ENCODE measurements at places on chromosomes 4 and X.
A peak's percentile ranks its signal among the peaks of the same experiment; 100 is the strongest.

DNA sequence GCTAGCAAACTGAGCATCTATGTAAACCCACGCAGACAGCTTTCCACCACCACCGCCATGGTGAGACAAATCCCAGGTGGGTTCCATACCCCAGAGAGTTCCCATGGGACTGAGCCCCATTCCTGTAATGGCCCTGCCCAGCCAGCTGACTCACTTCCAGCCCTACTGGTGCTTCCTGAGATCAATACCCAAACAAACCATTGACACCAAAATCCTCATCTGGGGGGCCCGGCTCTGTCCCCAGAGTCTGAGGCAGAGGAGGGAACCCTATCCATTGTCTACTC is 30.1 kb upstream of the JAKMIP1 start:
- DNase-seq, result peak; percentile 27

DNA sequence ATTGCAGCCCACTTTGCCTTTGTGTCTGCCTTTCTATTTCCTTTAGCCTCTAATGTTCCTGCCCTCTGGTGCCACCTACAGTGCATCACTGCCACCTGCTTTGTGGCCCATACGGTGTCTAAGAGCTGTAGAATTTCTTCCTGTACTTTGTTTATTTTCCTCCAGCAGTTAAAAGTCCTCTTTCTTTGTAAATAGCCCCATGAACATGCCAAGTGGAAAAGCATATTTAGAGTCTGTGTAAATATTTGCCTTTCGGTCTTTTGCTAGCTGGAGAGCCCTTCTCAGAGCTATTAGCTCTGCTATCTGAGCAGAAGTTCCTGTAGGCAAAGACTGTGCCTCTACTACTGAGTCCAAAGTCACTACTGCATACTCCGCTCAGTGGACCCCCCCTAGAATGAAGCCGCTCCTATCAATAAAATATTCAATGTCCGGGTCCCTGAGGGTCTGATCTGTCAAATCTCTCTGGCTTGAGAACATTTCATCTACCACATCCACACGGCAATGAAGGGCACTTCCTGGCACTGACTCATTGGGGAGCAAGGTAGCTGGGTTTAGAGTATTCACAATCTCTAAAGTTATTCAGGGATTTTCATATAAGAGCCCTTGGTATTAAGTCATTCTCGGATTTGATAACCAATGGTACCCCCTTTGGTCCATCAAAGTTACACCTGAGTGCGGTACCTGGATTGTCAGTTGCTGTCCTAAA is 36.3 kb downstream of the SULT1E1 start:
- no peak for DNase-seq

GRCh38 chr4:43339435-43339834 is 446.9 kb downstream of the GRXCR1 start:
- no peak for DNase-seq

GRCh38 chr4:169677150-169677748 is 56.9 kb downstream of the CLCN3 start:
- no peak for DNase-seq

GRCh38 chr4:5478697-5479096 is 229.7 kb downstream of the EVC2 start:
- no peak for DNase-seq

GRCh38 chrX:16695079-16695676 is 17.3 kb downstream of the CTPS2 start:
- DNase-seq, result peak; percentile 61

GRCh38 chrX:69546417-69546816 is 42.3 kb downstream of the NALF2 start:
- DNase-seq, result no peak

GRCh38 chr4:53057679-53058078 is 195.6 kb downstream of the RASL11B start:
- no peak for DNase-seq

- no peak for DNase-seq
Observed at GRCh38 chr4:138492176-138492575, 250.0 kb upstream of the SLC7A11 start.

GRCh38 chr4:47550899-47551548 is 65.9 kb downstream of the ATP10D start:
- no peak for DNase-seq

GRCh38 chr4:52251864-52252263 is 200.8 kb downstream of the SPATA18 start:
- no peak for DNase-seq

GRCh38 chr4:181475781-181476507 is 767.3 kb upstream of the TENM3 start:
- DNase-seq, result peak; percentile 68

- no peak for DNase-seq
Observed at GRCh38 chr4:83436680-83437079, 18.9 kb downstream of the HELQ start.

DNA sequence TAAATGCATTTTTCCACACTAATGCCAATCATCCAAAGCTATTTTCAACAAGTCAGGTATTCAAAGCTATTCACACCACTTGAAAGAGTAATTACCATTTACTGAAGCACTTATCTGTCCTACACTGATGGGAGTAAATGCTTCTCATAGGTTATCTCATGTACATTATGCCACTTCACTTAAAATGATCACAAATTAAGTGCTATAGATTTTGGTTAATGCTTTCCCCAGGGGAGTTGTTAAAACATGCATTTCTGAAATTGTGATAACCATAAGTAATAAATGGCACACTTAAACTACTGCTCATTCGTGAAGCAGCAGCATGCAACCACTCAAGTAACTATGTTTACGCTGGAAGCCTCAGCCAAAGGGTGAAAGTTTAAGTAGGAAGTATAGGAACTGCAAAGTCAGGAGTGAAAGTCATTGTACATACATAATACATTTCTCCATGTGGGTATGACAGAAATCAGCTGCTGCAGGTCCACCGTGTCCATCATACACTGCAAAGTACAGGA is 6.6 kb downstream of the PPM1K start:
- no peak for DNase-seq

GRCh38 chr4:168666531-168666930 is 169.7 kb downstream of the PALLD start:
- DNase-seq, result no peak

- DNase-seq, result no peak
Observed at GRCh38 chr4:57363346-57363745, 253.2 kb upstream of the IGFBP7 start.

- no peak for DNase-seq
Observed at GRCh38 chrX:88613338-88613737, 133.7 kb upstream of the CPXCR1 start.

- peak; percentile 69 for DNase-seq
Observed at GRCh38 chr4:9703391-9703790, 78.0 kb upstream of the DRD5 start.

DNA sequence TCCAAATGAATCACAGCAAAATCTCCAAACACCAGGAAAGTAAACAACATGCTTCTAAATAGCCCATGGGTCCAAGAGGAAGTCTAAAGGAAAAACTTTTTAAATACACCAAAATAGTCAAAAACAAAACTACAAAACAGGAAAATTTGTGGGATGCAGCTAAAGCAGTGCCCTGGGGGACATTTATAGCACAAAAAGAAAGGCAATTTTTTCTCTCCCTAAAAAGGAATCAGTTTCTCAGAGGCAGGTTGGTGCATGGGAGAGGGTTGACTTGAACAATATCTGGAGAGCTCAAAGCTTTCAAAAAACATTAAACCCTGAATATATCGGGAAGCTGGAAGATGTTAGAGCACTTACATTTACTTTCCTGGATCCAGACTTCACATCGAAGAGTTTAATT is 15.7 kb upstream of the DUSP9 start:
- no peak for DNase-seq

- no peak for DNase-seq
Observed at GRCh38 chrX:150324035-150324728, 38.9 kb upstream of the MAMLD1 start.

DNA sequence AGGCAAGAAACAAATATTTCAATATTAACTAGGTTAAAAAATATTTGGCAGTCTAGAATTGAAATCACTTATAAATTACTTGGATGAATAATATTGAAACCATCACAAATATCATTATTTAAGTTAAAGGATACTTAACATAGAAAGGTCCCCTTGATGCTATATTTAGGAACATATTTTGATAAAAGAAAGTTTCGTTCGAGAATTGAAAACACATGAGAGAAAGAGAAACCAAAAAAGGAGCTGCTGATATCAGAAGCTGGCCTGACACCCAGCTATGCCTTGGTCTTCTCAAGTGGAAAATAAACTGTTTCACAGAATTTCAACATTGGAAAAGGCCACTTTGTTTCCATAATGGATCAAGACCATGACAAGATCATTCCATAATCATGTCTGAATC is 762.4 kb downstream of the DMD start:
- DNase-seq, result no peak

GRCh38 chr4:60637976-60638375 is 562.1 kb upstream of the ADGRL3 start:
- DNase-seq, result no peak

DNA sequence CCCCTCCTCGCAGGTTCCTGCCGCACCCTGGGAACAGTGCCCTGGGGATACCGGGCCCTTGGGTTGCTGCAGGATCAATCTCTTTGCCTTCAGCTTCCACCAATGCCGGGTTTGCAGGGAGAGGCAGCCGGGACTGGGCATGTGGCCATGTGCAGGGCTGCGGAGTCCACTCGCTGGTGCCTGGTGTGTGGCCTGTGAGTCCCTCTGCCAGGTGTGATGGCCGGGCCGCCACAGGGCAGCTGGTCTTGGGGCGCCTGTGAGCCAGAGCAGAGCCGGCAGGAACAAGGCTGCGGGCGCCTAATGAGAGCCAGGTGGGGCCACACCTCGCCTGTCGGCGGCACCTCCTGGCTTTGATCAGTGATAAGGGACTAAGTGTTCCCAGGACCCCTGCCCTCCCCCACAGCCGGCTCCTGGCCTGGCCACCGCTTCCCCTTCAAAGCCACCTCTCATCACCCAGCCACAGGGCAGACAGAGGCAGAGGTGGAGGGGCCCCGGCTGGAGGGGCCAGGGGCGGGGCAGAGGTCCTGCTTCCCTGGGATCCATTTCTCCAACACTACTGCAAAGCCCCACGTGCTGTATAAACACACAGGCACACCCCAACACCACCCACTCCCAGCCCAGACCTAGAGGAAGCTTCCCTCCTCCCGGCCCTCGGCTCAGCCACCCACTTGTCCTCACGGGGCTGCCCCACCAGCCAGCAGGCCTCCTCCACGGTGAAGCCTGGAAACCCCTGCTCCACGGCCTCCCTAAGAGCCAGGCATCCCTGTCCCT is 132.7 kb downstream of the CPZ start:
- DNase-seq, result no peak

DNA sequence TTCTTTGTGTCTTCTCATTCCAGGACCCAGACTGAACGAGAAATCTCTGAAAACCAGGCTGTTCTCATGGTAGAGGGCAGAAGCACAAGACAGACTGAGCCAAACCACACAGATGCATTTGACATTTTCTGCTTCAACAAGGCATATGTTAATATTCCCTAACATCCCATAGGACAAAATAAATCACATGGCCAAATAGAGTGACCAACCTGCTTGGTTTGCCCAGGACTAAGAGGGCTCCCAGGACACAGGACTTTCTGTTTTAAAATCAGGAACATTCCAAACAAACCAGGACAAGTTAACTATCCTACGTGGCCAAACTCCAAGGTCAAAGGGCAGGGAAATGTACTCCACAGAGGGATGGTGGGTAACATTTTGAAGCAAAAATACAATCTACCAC is 11.7 kb downstream of the CTPS2 start:
- DNase-seq, result no peak
